Muscle of arm (tissue), 14 donors: ENCODE measurements at places on chromosomes 3 and 15.
A peak's percentile ranks its signal among the peaks of the same experiment; 100 is the strongest.

GRCh38 chr3:134189849-134190248 is 60.8 kb downstream of the RYK start:
- no peak for DNase-seq

GRCh38 chr3:194450341-194450740 is 36.5 kb downstream of the ATP13A3 start:
- no peak for DNase-seq

DNA sequence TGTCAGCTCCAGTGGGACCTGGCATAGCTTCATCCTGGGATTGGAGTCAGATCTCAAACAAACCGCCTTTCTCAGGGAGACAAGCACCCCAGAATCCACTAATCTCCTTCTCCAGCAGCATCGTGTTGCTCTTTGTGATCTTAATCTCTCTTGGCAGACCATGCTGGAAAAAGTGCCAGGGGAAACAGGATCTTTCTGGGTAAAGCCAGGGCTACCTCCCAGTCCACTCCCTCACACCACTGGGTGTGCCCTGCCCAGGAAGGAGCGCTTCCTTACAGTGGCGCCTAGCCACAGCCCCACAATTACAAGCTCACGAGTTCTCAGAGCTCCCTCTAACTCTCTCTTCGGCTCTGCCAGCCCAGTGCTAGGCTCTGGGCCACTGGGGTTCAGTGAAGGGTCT is 32.2 kb downstream of the RPLP1 start:
- DNase-seq, result no peak

GRCh38 chr3:196694941-196695848 is 16.9 kb downstream of the CEP19 start:
- DNase-seq, result no peak

- no peak for DNase-seq
Observed at GRCh38 chr3:157329551-157329950, 107.1 kb upstream of the PTX3 start.

DNA sequence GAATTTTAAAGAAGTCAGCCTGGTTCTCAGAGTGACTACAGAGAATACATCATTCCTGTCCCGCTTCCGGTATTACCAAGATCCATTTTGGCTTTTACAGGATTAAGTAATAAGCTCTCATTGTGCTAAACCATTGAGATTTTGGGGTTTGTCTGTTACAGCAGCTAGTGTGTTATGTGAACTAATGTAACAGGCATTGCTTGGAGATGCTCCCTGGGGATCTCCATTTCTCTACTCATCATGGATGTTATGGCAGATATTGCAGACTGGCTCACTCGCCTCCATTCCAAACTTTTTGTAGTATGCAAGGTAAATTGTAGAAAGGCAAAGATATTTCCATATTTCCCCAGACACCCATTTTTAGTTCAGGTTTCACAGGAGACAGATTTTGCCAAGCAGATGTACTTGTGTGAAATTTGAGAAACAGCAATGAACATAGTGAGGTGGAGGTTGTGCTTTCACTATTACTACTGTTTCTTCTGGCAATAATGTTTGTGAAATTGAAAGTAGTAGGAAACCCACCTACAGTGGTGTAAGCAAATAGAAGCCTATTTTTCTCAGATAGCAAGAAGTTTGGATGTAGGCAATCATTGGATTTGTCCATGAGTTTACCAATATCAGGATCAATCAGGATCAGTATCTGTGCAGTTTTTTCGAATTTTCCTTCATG is 177.1 kb upstream of the GALNT15 start:
- no peak for DNase-seq

DNA sequence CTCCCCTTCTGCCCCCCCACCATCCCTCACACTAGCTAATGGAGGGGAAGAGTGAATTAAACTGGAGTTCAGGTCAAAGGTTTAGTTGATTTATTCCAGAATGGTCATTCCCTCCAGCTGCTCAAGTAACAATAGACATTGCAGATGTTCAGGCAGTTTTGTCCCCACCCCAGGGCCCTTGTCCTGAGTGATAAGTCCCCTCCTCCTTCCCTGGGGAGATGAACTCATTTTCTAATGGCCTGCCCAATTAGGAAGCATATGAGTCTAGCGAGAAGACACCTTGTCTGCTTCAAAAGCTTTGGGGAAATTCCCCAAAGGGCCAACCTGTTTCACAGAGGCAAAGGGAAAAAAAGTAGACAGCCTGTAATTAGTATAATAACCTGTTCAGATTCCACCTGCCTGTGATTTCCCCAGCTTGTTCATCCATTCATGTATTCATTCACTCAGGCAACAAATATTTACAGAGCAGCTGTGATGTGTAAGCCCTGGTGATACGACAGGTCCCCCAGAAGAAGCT is 165.3 kb downstream of the SHQ1 start:
- no peak for DNase-seq

- no peak for DNase-seq
Observed at GRCh38 chr3:117616227-117616626, 906.6 kb downstream of the TUSC7 start.

DNA sequence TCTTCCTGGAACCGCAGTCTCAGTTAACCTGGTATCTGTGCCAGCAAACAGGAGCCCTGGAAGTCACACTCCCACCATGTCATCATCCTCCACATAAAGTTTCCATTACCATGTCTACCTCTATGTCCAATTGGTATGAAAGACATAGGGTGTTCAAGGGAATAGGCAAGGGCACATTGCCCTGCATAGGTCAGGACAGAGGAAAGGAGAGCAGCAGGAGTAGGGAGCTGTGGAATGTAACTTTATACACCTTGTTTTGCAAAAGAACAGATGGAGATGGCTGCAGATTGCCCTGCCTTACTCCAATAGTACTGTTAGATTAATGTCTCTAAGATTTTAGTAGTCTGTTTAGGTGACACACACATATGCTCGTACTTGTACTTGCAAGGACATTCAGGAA is 1056.4 kb downstream of the NTRK3 start:
- no peak for DNase-seq

DNA sequence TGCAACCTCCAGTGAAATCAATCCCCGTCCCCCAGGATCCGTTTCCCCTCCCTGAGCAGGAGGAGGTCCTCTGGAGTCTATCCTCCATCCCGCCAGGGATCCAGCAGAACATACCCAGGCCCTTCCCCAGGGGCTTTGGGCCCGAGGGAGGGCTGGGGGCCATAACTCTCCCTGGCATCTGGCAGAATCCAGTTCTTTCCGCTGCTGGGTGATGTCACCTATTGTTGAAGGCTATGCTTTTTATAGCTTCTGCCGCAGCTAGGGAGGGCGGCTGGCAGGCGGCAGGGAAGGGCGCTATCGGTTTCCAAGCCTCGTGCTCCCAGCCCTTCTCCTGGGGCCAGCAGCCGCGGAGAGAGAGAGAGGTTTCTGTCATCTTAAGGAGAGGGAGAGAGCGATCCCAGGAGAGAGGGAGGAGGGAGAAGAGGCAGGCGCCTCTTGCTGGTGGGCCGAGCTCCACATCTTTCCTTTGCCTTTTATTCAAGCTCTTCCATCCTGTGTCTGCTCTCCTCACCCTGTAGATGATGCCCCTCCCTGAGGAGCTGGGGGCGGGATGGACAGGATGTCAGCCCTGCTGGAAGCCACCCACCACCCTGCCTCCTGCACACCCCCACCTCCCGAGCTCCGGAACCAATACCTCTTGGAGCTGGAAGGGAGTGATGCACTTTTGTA is 120.1 kb downstream of the ANP32A start:
- peak; percentile 47 for DNase-seq

DNA sequence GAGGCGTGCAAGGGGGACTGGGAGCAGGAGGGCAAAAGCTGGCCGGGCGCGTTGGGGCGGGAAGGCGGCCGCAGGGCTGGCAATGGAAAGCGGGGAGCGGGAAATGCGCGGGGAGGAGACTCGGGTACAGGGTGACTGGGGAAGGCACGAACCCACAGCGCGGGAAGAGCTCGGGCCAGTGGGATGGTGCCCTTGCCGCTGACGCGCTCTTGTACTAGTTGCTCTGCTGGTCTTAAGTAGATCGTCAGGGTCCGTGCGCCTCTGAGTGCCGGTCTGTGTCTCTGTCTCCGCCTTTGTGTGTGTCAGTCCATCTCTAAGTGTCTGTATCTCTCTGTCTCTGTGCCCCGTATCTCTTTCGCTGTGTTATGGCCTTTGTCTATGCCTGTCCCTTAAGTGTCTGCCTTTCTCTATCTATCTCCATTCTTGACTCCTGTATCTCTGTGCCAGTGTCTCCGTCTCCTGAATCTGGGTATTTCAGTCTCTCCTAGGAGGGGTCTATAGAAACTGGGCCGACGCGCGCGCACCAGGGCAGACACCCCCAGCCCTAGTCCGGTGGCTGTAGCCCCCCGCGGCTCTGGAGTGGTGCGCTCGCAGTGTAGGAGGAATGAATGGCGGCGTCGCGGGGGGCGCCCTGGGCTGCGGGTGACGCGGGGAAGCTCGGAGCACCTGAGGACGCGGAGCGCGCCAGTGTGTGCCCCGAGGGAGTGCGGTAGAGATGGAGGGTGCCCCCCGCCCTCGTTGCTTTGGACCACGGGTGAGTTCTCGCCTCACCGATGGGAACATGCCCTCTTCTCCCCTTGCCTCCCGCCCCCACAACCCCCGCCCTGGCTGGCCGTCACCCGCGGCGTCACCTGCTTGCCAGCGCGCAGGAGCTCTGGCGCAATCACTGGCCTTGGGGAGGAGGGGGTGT is 756 bp upstream of the CAMK2N2 start:
- no peak for DNase-seq

DNA sequence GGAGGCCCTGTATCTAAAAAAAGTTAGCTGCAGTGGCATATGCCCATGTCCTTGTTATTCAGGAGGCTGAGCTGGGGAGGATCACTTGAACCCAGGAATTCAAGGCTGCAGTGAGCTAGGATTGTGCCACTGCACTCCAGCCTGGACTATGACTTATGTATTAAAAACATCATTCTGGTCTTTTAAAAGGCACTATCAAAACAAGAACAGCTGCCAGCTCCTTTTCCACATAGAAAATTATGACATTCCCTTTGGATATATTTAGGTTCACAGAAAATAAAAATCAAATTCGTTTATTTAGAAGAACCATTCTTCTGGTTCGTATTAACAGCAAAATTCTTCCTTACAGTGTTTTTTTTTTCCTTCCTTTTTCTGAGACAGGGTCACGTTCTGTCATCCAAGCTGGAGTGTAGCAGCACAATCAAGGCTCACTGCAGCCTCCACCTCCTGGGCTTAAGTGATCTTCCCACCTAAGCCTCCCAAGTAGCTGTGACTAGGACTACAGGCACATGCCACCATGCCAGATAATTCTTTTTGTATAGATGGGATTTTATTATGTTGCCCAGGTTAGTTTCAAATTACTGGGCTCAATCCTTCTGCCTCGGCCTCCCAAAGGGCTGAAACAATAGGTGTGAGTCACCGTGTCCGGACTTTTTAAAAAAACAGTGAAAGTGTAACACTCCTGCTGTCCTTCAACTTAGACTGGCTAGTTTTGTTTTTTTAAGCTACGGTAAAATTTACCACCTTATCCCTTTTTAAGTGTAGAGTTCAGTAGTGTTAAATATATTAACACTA is 13.9 kb downstream of the ICE2 start:
- no peak for DNase-seq

- DNase-seq, result no peak
Observed at GRCh38 chr3:105527949-105528348, 161.2 kb downstream of the ALCAM start.

DNA sequence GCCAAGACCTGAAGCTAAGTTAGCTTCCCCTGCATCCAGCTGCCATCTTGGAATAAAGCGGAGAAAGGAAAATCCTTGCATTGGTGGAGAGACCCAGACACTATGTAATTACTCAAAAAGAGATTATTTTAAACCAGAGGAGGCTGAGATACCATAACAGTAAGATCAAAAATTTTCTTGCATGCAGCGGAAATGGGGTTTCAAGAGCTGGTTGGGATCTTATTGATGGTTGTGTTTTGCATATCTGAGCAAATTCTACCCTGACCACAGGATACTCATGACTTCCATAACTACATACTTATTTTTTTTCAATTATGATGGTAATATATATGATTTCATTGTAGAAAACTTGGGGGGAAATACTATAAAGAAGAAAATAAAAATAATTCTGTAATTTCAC is 17.5 kb downstream of the TMEM158 start:
- DNase-seq, result no peak

- DNase-seq, result no peak
Observed at GRCh38 chr3:56796202-56796601, 5.5 kb downstream of the ARHGEF3 start.

GRCh38 chr3:127211118-127212060 is 18.5 kb downstream of the PRR23E start:
- no peak for DNase-seq
